ENCODE measurements at places on chromosomes 6 and 20. TPM values are rescaled to one million over a fixed set of nuclear protein-coding genes. Genes with fewer than 3 reads are reported as not detected.

PARD6B gene
- 132 TPM for total RNA-seq

DNA sequence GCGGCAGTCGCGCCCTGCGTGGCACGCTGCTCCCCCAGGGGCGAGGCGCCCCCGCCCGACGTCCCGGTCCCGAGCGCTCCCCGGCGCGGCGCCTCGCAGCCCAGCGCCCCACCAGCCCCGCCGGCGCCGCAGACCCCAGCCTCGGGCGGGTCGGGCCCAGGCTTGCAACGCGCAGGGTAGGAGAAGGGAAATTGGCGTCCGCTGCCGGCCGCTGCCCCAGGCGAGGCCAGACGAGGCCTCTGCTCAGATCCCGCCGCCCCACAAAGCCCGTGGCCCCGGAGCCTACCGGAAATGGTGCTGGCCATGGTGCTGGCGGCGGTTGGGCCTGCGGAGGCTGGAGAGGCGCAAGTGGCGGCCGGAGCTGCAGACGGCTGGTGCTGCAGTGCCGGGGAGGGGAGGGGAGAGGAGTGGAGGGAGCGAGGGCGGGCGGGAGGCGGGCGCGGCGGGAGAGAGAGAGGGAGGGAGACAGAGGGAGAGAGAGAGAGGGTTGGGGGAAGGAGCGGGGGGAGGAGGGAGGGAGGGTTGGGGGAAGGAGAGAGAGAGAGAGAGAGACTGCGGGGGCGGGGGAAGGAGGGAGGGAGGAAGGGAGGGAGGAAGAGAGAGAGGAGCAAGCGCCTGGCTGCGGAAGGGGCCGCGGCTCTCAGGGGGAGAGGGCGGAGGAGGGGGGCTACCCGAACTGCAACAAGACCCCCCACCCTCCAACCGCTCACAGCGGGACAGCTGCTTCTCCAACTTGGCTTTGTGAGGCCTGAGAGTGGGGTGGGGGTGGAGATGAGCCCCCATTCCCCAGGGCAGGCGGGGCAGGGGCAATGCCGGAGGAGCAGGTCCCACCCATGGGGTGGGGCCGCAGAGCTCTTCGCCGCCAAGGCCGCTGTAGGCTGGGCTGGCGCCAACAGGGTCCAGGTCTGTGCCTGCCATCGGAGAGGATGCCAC is at the start of gene STMN3:
Gene STMN3, minus strand, starts transcription at position 384 of the 933 bp plus-strand sequence. Its CDS starts 79 bp downstream, at position 305.
- H3K36me3 ChIP-seq: no peaks in the 10 kb centered on the region
- H3K4me3 ChIP-seq: peak within 1 kb of the TSS; percentile 61

DNA sequence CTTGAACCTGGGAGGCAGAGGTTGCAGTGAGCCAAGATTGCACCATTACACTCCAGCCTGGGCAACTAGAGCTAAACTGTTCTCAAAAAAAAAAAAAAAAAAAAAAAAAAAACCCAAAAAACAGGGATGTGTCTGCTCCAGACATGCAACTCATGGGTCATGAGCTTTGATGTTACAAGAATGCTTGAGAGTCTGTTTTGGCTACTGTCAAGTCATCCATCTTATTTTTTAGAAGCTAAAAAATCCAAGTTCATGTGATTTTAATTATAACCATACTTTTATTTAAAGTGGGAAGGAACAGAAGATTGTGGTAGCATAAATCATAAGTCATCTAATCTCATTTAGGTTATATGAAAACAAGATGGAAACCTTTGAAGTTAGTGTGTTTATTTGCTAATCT is 120.6 kb downstream of the PDE7B start:
- H3K27me3 ChIP-seq: no peaks in the 10 kb centered on the region
- no peak overlapping the region for H3K27ac ChIP-seq
- no peaks in the 10 kb centered on the region for H3K36me3 ChIP-seq
- H3K4me3 ChIP-seq: no peak overlapping the region

BPIFB3 gene
- not detected for total RNA-seq

USP49 gene
- 5.4 TPM for total RNA-seq

DNA sequence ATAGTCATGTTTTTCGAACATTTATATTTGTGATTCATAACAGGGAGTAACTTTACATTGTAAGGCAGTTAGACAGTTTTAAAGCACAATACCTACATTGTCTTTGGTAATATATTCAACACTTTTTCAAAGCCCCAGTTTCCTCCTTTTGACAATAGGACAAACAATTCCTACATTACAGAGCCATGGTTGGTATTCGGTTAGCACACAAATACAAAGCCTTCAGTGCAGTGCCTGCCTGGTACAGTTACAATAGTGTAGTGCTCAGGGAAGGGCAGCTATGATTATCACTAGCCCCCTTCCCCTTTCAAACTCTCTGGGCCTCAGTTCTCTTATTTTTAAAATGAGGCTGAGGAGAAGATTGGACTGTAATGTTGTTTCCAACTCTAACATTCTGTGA is 207.8 kb downstream of the TPBG start:
- 0 out of 2 replicates have a peak, but pooled peaks cover 2% of the 10 kb centered on the region for H3K27me3 ChIP-seq
- H3K27ac ChIP-seq: no peak overlapping the region
- H3K4me3 ChIP-seq: no peak overlapping the region
- DNase-seq: no peak
- no peaks in the 10 kb centered on the region for H3K4me1 ChIP-seq

- H3K4me3 ChIP-seq: no peak overlapping the region
- H3K27ac ChIP-seq: no peak overlapping the region
- no peak for DNase-seq
- no peaks in the 10 kb centered on the region for H3K4me1 ChIP-seq
- H3K36me3 ChIP-seq: no peaks in the 10 kb centered on the region
Measured at GRCh38 chr20:25012616-25013189, 20.2 kb upstream of the APMAP start.

- H3K4me3 ChIP-seq: no peak overlapping the region
- H3K27ac ChIP-seq: no peak overlapping the region
- H3K36me3 ChIP-seq: no peaks in the 10 kb centered on the region
- H3K4me1 ChIP-seq: no peaks in the 10 kb centered on the region
- DNase-seq: no peak
- H3K27me3 ChIP-seq: no peaks in the 10 kb centered on the region
Measured at GRCh38 chr6:95879856-95880255, 135.9 kb upstream of the FUT9 start.

DNA sequence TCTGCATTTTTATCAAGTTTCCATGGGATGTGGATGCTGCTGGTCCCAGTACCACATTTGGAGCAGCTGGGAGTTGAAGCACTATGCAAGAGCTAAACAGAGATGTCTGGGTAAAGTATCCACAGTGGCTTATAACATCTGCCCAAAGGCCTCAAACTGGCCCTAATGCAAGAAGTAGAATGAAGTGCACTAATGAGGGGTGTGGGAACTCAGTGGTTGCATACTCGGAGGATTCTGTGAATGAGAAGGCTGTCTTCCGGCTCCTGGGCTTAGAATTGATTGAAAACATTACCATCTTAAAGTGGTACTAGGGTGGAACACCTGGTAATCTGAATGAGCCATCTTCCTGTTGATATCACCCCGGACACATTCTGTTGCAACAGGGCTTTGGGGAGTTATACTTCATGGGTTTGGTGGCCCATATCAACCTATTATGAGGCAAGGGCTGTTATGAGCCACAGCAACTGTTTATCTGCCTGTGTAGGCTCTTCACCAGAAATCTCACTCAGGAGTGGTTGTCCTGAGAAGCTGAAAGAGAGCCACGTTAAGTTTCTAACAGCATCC is 54.7 kb upstream of the SNRPB2 start:
- no peak for DNase-seq
- no peak overlapping the region for H3K4me3 ChIP-seq
- H3K4me1 ChIP-seq: no peaks in the 10 kb centered on the region
- H3K27ac ChIP-seq: no peak overlapping the region

FKBP1A gene
- 695 TPM for total RNA-seq

- no peak overlapping the region for H3K27ac ChIP-seq
- no peaks in the 10 kb centered on the region for H3K36me3 ChIP-seq
- DNase-seq: no peak
- no peaks in the 10 kb centered on the region for H3K4me1 ChIP-seq
- H3K4me3 ChIP-seq: no peak overlapping the region
Measured at GRCh38 chr6:95847061-95847460, 168.7 kb upstream of the FUT9 start.

DNA sequence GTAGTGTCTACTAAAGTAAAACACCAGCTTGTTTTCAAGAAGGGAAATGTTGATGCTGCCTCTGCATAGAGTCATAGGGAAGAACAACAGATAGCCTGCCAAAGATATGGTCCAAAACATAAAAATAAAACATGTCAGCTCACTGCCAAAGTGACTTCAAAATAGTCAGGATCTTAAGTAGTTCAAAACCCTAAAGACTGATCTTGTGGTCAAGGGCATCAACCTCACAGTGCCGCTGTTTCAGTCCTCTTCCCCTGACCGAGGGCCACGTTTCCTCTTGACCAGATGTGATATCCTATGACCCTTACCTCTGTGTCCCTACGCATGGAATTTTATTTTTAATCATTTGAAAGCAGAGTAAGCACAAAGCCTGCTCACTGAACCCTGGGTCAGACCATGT is 104.2 kb upstream of the CNKSR3 start:
- H3K4me3 ChIP-seq: no peak overlapping the region
- H3K27ac ChIP-seq: peak overlapping the region; percentile 9
- DNase-seq: no peak

GRCh38 chr6:143215771-143216170 is 155.1 kb downstream of the AIG1 start:
- no peak for DNase-seq
- H3K36me3 ChIP-seq: no peaks in the 10 kb centered on the region
- no peak overlapping the region for H3K27ac ChIP-seq
- H3K4me1 ChIP-seq: no peaks in the 10 kb centered on the region
- no peaks in the 10 kb centered on the region for H3K27me3 ChIP-seq

TMX4 gene
- total RNA-seq: 34.6 TPM

GRCh38 chr6:47701363-47701762 is 3.0 kb downstream of the ADGRF4 start:
- H3K27ac ChIP-seq: no peak overlapping the region
- H3K4me3 ChIP-seq: no peak overlapping the region
- no peak for DNase-seq
- no peaks in the 10 kb centered on the region for H3K27me3 ChIP-seq
- H3K4me1 ChIP-seq: peaks cover 3% of the 10 kb centered on the region

DNA sequence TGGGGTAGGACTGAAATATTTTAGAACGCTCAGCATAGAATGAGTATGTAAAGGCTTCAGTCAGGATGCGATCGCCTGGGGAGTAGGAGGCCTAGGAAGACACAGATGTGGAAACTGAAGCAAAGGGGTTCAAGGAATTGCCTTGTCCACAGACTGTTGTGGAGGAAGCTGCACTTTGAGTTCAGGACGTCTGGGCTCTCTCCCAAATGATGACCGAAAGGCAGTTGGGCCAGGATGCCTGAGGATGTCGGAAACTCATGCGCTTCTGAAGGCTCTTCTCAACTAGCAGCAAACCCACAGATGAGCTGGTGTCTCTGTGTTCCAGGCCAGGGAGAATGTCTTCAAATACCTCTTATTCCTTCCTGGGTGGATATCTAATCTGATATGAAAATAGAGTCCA is 146.2 kb upstream of the SULF2 start:
- H3K27ac ChIP-seq: no peak overlapping the region
- no peaks in the 10 kb centered on the region for H3K4me1 ChIP-seq
- H3K36me3 ChIP-seq: no peaks in the 10 kb centered on the region
- H3K27me3 ChIP-seq: peaks cover 13% of the 10 kb centered on the region
- no peak overlapping the region for H3K4me3 ChIP-seq

DNA sequence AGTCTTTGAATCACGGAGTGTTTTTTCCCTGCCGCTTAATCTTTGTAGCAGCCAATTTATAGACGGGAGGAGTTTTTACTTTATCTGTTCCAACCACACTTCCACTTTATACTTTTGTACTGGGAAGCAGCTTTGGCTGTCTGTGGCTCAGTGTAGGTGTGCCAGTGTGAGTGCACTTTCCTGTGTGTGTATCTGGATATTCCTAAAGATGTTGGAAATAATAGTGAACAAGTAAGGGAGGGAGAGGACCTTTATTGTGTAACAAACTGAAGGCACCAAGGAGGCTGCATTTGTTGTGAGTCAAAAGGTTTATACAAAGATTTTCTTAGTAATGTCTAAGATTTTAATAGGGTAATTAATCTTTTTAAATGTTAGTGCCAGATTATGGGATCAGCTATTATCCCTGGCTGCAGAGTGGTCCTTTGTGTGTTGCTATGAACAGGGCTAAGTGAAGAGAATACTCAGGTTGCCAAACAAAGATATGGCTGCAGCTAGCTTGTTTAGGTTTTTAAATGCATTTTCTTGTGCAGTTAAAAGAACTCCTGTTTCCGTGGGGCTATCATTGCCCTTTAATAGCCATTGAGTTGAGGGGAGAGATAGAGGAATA is 226.3 kb downstream of the RNF144B start:
- H3K36me3 ChIP-seq: no peaks in the 10 kb centered on the region
- no peaks in the 10 kb centered on the region for H3K4me1 ChIP-seq
- peaks cover 8% of the 10 kb centered on the region for H3K27me3 ChIP-seq
- H3K27ac ChIP-seq: no peak overlapping the region
- DNase-seq: no peak

DNA sequence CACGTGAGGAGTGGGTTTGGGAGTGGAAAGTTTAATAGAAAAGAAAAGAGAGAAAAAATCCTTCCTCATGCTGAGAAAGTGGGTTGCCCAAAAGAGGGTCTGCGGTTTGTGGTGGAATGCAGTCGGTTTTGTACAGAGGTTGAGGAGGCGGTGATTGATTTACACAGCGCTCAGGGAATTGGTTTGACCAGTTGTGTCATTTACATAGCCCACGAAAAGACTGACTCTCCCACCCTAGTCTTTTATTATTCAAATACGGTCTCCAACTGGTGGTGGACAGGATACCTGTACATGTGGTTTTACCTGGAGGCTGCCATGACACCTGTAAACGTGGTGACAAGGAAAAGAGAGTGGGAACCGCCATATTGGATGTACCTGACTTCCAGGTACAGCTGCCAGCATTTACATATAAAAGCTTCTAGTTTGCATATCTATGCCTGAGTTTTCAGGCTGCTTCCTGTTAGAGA is 42.1 kb downstream of the HLA-DPB1 start:
- no peak overlapping the region for H3K4me3 ChIP-seq
- no peak overlapping the region for H3K27ac ChIP-seq
- H3K36me3 ChIP-seq: no peaks in the 10 kb centered on the region
- peaks cover 5% of the 10 kb centered on the region for H3K4me1 ChIP-seq
- peaks cover 23% of the 10 kb centered on the region for H3K27me3 ChIP-seq

RBM24 gene
- total RNA-seq: 23.0 TPM
